Muscle of leg (tissue), 16 donors: ENCODE measurements at places on chromosomes 2 and 18. TPM values are rescaled to one million over a fixed set of nuclear protein-coding genes. Genes with fewer than 3 reads are reported as not detected.

Gene SEMA4C
- total RNA-seq, result 26.3 TPM

Gene DYNAP
- total RNA-seq, result not detected

Gene C18orf32
- total RNA-seq, result 20.5 TPM

Gene IL1RN
- total RNA-seq, result 0.22 TPM

Gene PID1
- 27.4 TPM for total RNA-seq

Gene FASTKD2
- total RNA-seq, result 32.1 TPM

Gene SERPINB10
- 0.04 TPM for total RNA-seq

Gene SEPTIN10
- total RNA-seq, result 66.7 TPM

Gene ONECUT2
- total RNA-seq, result 0.35 TPM

Gene GALNT3
- total RNA-seq, result 0.49 TPM

Gene ATP8B1
- 5.2 TPM for total RNA-seq

Gene CAPN14
- total RNA-seq, result 0.09 TPM

Gene AUP1
- 58.5 TPM for total RNA-seq

DNA sequence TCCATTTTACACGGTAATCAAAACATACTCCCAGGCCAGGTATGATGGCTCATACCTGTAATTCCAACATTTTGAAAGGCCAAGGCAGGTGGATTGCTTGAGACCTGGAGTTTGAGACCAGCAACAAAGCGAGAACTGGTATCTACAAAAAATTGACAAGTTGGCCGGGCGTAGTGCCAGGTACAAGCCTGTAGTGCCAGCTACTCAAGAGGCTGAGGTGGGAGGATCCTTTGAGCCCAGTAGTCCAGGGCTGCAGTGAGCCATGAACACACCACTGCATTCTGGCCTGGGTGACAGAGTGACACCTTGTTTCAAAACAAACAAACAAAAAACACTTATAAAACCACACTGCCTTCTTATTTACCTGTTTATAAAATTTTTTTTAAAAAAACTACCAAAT is 80.8 kb downstream of the GAREM1 start:
- DNase-seq, result no peak

DNA sequence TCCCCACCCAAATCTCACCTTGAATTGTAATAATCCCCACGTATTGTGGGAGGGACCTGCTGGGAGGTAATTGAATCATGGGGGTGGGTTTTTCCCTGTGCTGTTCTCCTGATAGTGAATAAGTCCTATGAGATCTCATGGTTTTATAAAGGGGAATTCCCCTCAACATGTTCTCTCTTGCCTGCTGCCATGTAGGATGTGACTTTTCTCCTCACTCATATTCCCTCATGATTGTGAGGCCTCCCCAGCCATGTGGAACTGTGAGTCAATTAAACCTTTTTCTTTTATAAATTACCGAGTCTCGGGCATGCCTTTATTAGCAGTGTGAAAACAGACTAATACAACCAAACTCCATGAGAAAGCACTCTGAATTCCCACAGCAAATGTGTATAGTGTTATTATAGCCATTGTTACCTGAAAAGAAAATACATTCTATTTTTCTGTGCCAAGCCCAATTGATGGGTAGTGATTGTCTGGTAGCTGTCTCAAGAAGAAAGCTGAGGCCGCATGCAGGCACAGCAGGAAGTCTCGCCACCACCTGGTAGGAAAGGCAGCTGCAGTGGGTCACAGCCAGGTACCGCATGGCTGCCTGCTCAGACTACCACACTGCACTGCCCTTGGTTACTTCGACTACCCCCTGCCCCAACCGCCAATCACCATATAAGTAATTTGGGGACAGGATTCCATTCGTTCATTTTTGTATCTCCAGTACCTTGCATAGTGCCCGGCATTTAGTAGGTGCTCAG is 10.3 kb upstream of the ZBTB7C start:
- DNase-seq, result no peak

DNA sequence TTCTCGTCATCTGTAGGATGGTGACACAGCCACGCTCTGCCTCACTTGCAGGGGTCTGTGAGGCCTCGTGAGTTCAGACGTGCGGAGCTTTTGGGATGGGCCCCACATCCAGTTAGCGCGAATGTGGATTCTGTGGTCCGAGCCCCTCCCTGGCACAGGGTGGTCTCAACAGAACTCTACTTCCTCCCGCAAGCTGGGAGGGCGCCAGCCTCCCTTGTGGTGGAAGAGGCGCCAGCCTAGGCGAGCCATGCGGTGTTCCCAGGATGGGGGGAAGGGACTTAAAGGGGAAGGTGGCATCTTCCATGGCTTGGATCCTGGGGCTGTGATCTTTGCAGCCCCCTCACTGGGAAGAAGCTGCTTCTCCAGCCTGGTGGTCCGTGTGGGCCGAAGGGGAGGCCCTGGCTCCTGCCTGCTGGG is 1.4 kb downstream of the SNORC start:
- DNase-seq, result no peak

- no peak for DNase-seq
Measured at GRCh38 chr2:227509824-227510619, 38.1 kb downstream of the AGFG1 start.

- DNase-seq, result peak; percentile 100
Measured at GRCh38 chr2:157876066-157876785, at the start of gene ACVR1. Gene ACVR1, minus strand, starts transcription at chr2:157876330. Its CDS starts 76,837 bp downstream, at chr2:157799493.

DNA sequence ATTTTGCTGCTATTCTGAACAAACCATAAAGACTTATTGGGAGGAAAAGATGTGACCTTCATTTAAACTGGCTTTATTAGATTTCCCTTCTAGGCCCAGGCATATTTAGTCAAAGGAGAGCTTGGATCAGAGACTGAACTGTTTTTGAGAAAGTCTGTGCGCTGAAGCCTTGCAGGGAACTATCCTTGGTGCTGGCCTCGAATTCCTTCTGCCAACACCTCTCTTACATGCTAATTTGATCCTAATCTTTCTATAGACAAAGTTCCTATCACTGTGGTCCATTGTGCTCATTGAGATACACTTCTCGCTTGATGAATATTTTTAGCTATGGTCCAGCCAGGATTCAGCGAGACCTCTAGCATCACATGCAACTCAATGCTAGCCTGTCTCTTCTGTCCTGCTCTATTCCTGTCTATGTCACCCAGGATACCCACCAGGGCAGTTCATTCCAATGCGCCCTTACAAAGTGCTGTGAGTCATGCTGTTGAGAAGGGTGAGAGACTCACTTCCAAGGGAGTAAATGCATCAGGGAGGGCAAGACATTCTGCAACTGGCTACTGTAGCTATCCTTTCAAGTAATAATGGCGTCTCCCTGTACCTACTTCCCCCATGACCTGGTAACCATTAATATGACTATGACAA is 356.7 kb upstream of the LYPD1 start:
- peak; percentile 21 for DNase-seq

GRCh38 chr2:58569475-58570185 is 328.5 kb upstream of the FANCL start:
- DNase-seq, result peak; percentile 13

GRCh38 chr2:4175343-4175742 is 472.0 kb downstream of the DCDC2C start:
- no peak for DNase-seq

GRCh38 chr18:75482880-75483279 is 55.4 kb upstream of the SMIM21 start:
- DNase-seq, result no peak

GRCh38 chr2:187959821-187960220 is 331.9 kb upstream of the GULP1 start:
- no peak for DNase-seq

- DNase-seq, result no peak
Measured at GRCh38 chr2:2671826-2672225, 340.8 kb upstream of the MYT1L start.

DNA sequence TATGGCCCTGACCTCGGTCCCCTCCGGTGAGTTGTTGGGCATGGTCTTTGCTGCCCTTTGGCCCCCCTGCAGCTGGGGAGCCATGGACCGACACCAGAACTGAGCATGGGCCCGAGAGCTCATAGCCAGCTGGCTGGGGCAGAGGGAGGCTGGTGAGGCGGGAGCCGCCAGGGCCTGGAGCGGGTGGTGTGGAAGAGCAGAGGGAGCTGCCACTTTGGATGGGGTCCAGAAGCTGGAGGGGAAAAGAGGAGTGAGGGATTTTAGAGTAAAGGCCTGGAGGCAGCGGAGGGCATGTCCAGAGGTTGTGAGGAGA is 16.5 kb upstream of the CNNM3 start:
- DNase-seq, result no peak

DNA sequence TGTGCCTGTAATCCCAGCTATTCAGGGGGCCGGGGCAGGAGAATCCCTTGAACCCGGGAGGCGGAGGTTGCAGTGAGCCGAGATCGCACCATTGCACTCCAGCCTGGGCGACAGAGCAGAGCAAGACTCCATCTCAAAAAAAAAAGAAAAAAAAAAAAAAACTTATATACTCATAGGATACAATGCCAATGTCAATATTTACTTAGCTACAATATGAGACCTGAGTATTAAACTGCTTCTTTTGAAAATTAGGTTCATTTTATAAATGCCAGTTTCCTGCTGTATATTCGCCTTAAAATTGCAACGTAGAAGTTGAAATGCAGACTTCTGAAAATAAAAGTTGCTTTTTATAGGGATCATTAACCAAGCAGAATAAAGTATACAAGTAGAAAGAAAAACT is 2.3 kb downstream of the SLC35F5 start:
- no peak for DNase-seq

GRCh38 chr2:52112141-52112540 is 1080.2 kb upstream of the NRXN1 start:
- no peak for DNase-seq

GRCh38 chr2:120877409-120877808 is 141.7 kb downstream of the GLI2 start:
- no peak for DNase-seq

DNA sequence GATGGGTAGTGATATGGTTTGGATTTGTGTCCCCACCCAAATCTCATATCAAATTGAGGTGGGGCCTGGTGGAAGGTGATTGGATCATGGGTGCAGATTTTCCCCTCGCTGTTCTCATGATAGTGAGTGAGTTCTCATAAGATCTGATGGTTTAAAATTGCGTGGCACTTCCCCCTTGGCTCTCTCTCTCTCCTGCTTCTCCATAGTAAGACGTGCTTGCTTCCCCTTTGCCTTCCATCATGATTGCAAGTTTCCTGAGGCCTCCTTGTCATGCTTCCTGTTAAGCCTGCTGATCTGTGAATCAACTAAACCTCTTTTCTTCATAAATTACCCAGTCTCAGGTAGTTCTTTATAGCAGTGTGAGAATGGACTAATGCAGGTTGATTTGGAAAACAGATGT is 223.2 kb upstream of the APCDD1 start:
- no peak for DNase-seq

DNA sequence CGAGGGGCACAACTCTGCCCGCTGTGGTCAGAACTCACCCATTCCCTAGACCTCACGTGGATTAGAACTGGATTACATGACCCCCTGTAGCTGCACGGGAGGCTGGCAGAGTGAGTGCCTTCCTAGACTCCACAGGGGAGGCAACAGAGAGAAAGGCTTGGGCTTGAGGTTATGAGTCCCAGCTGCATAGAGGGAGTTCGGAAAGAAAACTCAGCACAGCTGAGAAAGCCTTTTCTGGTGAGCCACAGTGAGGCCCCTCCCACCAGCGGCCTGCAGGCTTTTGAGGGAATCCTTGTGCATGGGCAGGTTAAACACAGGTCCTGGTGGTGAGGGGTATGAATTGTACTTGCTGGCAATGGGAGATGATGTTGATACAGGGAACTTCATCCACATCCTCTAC is 217.3 kb downstream of the FHOD3 start:
- DNase-seq, result no peak

- DNase-seq, result no peak
Measured at GRCh38 chr2:238602223-238602960, 175.7 kb downstream of the ASB1 start.

DNA sequence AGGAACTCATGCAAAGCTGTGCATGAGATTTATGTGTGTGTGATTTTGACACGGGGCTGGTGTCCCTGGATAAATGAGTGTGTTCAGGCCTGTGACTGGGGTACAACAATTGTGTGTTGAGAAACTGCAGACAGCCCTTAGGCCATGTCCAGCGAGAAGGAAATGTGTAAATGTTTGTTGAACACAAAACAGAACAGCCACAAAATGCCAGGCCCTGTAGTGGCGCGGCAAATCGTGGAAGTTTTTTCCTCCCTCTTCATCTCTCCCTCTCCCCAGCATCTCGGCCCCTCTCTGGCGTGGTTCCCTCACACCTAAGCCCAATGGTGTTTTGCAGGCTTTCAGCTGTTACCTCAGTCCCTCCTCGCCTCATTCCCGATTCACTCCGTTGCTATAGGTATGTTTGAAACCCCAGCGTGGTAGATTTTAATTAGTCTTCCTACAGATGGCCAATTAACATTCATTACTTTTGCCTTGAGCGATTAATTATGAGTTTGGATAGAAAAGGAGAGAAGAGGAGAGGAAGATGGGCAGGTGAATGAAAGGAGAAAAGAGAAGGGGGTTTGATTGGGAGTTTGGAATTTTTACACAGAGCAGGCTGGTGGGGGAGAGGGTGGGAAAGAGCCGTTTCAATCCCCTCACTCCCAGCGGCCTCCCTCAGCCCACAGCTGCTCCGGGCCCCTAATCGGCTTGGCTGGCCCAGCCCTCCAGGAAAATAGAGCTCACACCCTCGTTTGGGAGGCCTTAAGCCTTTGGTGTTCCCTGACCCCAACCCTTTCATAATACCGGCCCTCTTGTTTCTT is 10.8 kb downstream of the SPR start:
- no peak for DNase-seq

- DNase-seq, result peak; percentile 64
Measured at GRCh38 chr2:127324635-127325034, 30.7 kb upstream of the ERCC3 start.

GRCh38 chr2:69693059-69693774 is 48.7 kb upstream of the ANXA4 start:
- no peak for DNase-seq

DNA sequence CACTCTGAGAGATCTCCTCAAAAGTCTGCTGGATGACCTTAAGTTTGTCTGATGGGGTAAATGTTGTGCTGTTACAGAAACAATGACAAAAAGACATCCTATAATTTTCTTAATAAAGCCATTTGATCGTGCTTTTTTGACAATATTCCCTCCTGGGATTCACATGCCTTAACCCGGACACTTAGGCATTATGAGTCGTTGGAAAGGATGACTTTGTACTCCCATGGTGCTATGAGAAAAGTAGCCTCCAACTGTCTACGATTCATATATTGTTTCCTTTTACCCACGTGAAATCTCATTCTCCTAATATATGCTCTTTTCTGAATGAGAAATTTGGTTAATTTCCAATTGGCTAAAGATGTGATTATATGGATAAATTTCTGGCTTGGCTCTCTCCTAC is 6.1 kb upstream of the MPP4 start:
- no peak for DNase-seq

DNA sequence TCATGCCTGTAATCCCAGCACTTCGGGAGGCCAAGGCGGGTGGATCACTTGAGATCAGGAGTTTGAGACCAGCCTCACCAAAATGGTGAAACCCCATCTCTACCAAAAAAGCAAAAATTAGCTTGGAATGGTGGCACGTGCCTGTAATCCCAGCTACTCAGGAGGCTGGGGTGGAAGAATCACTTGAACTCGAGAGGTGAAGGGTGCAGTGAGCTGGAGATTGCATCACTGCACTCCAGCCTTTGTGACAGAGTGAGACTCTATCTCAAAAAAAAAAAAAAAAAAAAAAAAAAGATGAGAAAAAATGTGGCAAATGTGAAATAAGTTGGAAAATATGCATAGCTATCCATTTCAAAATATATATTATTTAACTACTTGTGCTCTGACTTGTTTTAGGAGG is 65.0 kb downstream of the KCNS3 start:
- DNase-seq, result no peak
